ENCODE measurements at places on chromosomes 4 and X. TPM values are rescaled to one million over a fixed set of nuclear protein-coding genes. Genes with fewer than 3 reads are reported as not detected.

Gene FGF13
- total RNA-seq, result not detected

Gene CPE
- total RNA-seq, result 0.95 TPM

Gene FMR1NB
- total RNA-seq, result not detected

Gene IBSP
- not detected for total RNA-seq

Gene TLL1
- 3.5 TPM for total RNA-seq
